ENCODE measurements at places on chromosomes 11 and 22. TPM values are rescaled to one million over a fixed set of nuclear protein-coding genes. Genes with fewer than 3 reads are reported as not detected.

DNA sequence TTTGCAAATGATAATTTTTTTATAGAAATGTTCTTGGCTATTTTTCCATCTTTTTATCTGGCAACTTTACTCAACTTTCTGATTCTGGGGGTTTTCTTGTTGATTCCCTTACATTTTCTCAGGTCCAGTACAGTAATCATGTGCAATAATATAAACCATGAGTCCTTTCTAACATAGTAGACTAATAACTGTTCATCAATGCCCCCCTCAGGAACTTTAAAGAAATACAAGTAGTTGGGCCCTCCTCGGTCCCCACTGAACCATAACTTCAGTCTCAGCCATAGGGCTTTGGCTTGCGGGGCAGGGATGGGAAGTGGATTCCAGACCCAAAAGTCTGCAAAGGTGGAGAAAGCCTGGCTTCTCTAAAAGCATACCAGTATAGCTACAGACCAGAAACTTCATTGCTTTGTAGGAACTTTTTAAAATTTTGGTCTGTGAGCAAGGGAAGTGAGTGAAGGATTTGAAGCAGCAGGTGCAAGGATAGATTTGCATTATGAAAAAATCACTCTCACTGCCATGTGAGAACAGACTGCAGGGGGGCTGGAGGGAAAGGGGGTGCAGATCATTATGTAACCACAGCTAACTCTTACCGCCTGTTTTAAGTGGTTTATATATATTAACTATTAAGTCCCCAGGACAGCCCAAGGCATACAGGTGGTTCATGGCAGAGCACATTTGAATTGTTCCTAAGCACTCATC, 10.4 kb upstream of the TUB start:
- no peak for DNase-seq

GRCh38 chr11:61602775-61603569, 22.1 kb upstream of the SYT7 start:
- DNase-seq: peak; percentile 94

DNA sequence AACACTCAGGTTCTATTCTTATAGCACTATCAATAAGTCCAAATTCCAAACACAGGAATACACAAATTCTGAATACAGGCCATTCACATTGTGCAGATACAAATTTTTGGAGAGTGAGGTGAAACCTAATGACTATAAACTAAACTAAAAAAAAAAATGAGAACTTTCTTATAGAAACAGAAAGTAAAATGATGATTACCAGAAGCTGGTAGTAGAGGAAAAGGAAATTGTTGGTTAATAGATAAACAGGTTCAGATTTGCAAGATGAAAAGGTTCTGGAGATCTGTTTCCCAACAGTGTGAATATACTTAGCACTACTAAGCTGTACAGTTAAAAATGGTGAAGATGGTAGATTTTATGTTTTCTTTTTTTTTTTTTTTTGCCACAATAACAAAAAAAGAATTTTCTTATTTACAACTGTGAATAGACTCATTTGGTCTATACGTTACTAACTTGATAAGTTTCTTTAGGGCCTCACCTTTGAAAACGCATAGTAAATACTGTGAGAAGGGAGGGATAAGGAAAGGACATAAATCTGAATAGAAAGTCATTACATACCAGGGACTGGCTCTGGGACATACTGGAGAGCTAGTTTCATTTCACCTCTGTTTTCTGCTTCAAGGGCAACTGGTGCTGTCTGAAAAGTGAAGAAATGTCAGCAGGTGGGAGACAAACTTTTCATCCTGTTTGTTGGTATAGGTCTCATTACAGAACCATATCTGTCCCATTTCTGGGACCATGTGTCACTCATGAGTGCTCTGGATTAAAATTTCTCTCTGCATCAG, 14.2 kb upstream of the CCDC89 start:
- DNase-seq: no peak

- peak; percentile 31 for DNase-seq
These were observed 6.9 kb downstream of the AP5B1 start for GRCh38 chr11:65773784-65774411.

DNA sequence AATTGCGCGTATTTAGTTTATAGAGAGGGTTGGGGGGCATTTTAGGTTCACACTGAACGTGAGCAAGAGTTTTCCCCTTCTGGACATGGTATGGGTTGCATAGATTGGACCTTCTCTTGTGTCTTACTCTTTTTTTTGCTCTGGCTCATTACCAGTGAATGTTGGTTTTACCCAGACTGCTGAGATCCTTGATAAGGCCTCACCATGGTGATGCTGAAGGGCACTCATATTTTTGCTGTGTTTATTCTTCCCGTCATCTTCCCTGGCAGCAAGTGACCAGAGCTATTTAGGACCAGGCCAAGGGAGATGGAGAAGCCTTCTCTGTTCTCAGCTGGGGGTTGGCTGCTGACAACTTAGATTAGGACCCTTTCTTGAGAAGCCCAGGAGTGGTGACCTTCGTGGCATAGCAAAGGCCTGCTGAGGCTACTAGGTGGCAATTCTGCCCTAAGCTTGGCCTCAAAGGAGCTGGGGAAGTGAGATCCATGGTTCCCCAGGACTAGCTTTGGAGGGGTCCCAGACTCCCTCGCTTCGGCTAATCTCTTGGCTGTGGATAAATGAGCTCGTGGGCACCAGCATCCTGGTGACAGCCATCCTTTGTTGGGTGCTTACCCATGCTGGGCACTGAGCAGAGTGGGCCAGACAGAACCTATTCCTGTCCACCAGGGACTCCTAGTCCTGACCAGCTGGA, 47.3 kb downstream of the GRIK4 start:
- DNase-seq: no peak

DNA sequence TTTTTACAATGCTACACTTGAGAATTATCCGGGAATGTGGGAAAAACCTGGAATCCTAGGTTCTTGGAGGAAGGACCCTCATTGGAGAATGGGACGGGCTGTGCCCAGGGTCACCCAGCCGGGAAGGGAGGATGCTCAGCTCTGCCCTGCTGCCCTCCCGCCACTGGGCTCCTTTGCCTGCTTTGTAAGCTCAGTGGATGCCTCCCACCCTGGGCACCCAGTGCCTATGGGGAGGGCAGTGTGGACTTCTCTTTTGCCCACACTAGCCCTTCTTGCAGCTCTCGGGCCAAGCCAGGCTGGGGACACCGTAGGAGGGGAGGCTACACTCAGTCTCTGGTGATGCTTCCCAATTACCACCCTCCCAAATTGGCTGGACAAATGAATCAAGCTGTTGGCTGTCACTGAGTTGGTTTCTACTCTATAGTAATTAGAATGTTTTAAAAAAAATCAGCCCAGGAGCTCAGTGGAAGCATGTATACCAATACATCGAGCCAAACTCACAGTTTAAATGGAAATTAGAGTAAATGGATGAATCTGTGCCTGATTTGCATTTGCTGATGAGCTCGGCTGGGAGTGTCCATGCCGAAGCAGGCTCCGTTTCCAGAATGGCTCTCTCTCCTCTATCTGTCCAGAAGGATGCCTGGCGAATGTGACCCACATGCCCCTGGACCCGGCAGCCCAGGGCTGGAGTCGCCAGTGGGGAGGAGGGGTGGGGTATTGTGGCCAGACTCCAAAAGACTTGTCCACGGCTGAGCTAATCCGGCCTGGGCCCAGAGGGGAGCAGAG, 317.0 kb downstream of the CTTN start:
- DNase-seq: no peak

- DNase-seq: no peak
These were observed 9.8 kb downstream of the YAP1 start for GRCh38 chr11:102119997-102120396.

TRIM21 gene
- 22.0 TPM for total RNA-seq

- DNase-seq: no peak
These were observed 30.2 kb downstream of the PPFIBP2 start for GRCh38 chr11:7544021-7544420.

GNG3 gene
- total RNA-seq: 0.65 TPM

DNA sequence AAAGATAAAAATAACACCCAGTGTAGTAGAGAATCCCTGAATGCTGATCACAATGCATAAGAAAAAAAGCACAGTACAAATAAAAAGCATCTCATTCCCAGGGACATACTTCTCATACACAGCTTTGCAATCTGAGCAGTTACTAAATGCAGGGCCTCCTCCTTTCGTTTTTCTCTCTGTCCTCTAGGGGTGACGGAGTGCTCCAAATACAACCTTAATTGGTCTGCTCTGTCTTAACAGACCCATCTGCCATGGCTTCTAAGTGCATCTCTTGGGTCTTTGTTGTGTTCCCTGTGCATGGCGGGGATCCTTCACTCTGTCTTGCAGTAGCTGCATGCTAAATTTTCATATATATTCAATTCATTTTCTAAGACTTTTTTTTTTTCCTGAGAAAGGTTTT, 1114.2 kb upstream of the RAG2 start:
- DNase-seq: no peak

All from esophagus muscularis mucosa (tissue), 4 donors.